ENCODE measurements at places on chromosomes 7 and 10.

DNA sequence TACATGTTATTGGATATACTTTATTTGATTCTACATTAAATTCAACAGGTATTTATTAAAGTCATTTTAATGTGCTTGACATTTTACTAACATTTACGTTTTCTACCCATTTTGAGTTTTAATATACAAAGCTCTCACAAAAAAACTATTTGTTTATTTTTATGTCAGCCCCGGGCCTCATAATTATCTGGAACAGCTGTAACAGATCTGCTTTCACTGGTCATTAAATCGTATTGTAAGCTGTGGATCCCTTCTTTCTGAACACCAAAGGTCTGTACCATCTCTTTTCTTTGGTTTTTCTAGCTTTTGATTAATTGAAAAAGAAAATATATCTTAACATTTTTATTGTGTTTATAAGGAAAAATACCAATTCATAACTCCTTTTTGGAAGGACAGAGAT lies 73.5 kb downstream of the SEMA3E start:
- no peak for DNase-seq

DNA sequence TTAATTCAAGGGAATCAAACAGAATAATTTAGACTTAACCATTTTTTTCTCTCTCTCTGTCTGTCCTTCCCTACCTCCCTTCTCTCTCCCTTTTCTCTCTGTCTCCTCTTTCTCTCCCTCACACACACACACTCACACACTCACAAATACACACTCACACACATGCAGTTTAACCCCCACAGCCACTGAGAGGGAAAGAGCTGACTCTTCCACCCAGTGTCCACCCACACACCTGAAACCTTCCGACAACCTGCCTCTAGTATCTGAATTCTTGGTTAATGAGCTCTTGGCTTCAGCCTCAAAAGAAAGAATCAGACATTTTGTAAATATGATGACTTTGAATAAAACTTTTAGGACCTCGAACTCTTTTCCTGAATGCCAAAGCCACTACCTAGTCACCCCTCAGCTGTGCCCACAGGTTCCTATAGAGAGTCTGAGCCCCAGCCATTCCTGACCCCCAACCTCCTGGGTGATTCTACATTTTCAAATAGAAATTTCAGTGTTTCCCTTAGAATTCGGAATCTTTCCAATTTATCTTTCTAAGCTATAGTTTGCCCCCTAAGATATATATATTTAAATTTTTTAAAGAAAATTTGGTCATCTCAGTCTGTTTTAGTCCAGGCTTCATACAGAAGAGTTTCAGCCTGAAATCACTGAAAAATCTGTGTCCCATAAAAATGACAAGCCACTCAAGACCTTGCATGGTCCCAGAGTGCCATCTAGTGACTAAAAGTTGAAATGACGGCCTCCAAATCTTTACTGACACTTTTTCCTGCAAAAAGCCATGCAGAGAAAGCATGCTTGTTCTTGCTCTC lies 202.8 kb downstream of the IPMK start:
- DNase-seq = no peak

GRCh38 chr7:19117091-19117869 lies at the start of gene TWIST1:
TWIST1 (minus strand) TSS chr7:19117636; CDS start chr7:19117321, 315 bp downstream.
- no peak for DNase-seq

DNA sequence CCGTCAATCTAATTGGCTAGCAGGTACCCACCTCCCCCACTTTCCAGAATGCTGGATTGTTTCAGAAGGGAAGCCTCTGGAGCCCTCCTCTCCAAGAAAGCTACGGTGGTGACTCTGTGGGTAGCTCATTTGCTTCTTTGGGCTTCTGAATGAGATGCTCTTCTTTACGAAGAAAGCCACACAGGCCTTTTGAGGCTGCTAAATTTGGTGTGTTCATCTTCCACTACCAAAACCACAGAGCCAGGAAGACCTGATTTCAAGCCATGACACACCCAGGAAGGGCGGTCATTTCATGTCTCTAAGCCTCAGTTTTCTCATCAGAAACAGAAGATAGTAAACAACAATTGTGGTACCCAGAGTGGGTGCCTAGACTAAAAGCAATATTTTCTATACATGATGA lies 901.2 kb downstream of the KCNMA1 start:
- DNase-seq = no peak

GRCh38 chr7:149495785-149496641 lies 1.6 kb downstream of the ZNF746 start:
- DNase-seq = no peak

DNA sequence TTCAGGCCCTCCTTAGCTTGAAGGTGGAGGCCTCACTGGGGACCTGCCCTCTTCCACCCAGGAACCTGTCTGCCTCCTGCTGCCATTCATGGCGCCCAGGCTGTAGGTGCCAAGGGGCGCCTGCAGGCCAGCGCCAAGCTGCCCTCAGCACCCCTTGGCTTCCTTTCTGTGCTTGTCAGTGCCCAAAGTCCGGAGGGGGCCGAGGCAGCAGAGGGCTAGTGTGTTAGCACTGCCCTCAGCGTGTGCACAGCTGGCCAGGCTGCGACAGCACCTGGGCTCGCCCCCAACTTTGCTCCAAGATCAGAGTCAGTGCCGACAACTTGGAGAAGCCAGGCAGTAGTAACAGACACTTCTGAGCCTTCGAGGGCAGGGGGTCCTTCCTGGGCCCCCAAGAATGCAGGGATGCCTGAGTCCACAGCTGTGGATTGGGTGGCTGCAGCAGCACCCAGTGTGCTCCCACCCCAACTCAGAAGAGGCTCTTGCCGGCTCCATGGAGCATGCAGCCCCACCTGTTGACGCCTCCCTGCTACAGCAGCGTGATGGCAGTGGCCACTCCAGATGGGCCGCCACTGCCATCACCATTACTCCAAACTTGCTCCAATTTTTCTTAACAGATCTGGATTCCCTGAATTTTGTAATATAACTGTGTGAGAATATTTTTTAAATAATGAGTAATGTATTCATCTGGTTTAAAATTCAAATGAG lies 41.7 kb downstream of the CACUL1 start:
- DNase-seq = no peak

All from stimulated activated CD4-positive, alpha-beta T cell treated with anti-CD3 and anti-CD28 coated beads, Interleukin-15, amount 100 ng/mL, for 1 hour (primary cell).